Gastroesophageal sphincter (tissue), 4 donors: ENCODE measurements at places on chromosomes 11 and 22.
A peak's percentile ranks its signal among the peaks of the same experiment; 100 is the strongest.

GRCh38 chr11:121300972-121301699 is 8.6 kb downstream of the SC5D start:
- no peak overlapping the region for H3K4me3 ChIP-seq
- ATAC-seq, result peak; percentile 68
- peaks cover 21% of the 10 kb centered on the region for H3K4me1 ChIP-seq
- no peak overlapping the region for H3K27ac ChIP-seq

DNA sequence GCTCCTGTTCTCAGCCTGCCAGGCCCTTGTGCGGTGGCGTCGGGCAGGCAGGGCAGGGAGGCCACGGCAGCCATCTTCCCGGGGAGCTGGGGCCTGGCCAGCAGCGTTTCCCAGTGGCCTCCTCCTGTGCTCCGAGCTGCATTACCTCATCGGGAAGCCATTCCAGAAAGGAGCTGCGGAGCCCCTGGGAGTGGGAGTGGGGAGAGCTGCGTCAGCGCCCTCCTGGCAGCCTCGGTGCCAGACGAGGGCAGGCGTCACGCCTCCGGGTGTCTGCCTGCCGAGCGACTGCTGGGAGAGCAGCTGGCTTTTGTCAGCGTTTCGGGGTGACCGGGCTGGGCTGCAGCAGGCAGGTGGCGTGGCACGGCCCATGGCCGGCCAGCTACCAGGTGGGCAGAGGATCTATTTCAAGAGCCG is 30.9 kb upstream of the WNT7B start:
- no peaks in the 10 kb centered on the region for H3K27me3 ChIP-seq
- no peaks in the 10 kb centered on the region for H3K36me3 ChIP-seq
- peak overlapping the region; percentile 90 for H3K27ac ChIP-seq

DNA sequence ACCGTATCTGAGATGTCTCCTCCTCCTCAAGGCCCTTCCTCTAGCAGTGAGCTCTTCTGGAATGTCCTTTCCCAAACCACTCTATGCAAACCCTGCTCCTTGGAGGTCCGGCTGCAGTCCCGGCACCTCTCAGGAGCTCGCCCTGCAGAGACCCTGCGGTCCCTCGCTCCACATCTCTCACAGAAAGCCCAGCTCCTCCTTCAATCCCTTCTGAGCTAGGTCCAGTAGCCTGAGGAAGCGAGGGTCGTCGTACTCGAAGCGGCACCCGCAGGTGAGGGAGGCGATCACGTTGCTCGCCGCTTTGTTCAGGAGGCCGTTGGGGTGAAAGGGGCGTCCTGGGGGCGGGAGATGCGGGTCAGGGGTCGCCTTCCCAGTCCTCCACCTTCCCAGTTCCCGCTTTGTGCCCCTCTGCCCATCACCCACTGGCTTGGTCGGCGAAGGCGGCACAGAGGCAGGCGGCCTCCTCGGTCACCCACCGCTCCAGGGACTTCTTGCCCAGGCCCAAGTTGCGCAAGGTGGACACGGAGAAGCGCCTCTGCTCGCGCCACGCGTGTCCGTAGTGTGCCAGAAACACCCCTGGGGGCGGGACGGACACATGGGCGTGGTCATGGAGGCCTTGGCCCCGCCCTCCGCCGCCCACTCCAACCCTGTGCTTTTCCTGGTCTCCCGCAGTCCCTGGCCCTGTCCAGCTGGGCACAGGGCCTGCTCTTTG is 21.5 kb upstream of the CYP2D6 start:
- H3K4me3 ChIP-seq, result no peak overlapping the region
- no peaks in the 10 kb centered on the region for H3K27me3 ChIP-seq
- H3K4me1 ChIP-seq, result no peaks in the 10 kb centered on the region
- no peak overlapping the region for H3K27ac ChIP-seq

DNA sequence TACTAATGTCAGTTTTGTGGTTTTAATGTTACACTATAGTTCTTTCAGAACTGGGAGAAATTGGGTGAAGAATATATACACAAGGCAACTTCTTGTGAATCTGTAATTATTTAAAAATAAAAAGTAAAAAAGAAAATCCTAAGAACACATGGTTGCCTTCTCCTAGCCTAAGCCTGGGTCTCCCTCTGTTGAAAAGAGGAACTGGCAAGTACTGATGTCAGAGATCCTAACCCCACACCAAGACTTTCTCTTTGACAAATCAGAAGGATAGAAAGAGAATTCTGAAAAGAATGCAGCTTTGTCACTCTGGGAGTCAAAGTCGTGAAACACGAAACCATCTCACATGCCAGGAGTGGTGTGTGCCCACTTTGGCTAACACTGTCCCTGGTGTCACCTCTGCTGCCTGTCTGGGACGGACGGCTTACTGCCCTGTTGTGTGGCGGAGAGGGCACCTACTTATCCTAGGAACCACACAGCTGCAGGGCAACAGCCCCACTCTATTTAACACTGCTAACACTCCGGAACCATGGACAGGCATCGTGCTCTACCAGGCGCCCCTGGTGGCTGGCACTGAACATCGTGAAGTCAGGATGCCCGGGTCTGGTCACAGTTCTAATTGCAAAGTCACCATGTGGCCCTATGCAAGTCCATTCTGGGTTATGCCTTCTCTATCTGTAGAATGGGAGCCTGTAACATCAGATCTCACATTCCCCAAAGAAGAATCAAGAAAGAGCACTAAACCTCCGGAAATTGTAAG is 108.7 kb upstream of the CD82 start:
- H3K27ac ChIP-seq, result no peak overlapping the region
- ATAC-seq, result no peak
- no peaks in the 10 kb centered on the region for H3K36me3 ChIP-seq
